Sigmoid colon (tissue), 7 donors: ENCODE measurements at places on chromosomes 4 and X. TPM values are rescaled to one million over a fixed set of nuclear protein-coding genes. Genes with fewer than 3 reads are reported as not detected.

DNA sequence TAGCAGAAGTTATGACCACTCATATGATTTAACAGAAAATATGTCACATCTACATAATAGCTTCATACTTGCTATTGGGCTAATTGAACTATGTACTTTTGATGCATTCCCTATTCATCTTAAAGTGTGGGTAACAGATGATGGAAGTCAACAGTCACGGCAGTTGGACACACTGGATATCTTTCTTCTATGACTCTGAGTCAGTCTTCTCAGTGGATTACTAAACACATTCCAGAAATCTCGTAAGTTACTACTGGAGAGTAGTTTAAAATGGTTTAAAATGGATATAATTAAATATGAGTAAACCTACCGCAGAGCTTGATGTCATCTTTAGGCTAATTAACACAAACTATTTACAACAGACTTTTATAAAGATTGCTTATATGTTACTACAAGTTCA lies 30.1 kb upstream of the CFAP299 start:
- no peaks in the 10 kb centered on the region for H3K27me3 ChIP-seq
- DNase-seq: no peak
- H3K4me3 ChIP-seq: no peak overlapping the region
- peaks cover 16% of the 10 kb centered on the region for H3K4me1 ChIP-seq
- peak overlapping the region; percentile 82 for H3K27ac ChIP-seq

The BMPR1B gene
- 1.8 TPM for total RNA-seq

The TCP11X2 gene
- total RNA-seq: not detected

The SPINK2 gene
- total RNA-seq: not detected

The DCAF8L2 gene
- total RNA-seq: not detected

GRCh38 chr4:57200799-57201327 lies 90.7 kb upstream of the IGFBP7 start:
- no peaks in the 10 kb centered on the region for H3K4me1 ChIP-seq
- H3K4me3 ChIP-seq: no peak overlapping the region
- no peak for DNase-seq
- H3K27me3 ChIP-seq: no peaks in the 10 kb centered on the region
- H3K36me3 ChIP-seq: no peaks in the 10 kb centered on the region

- no peaks in the 10 kb centered on the region for H3K36me3 ChIP-seq
- H3K27ac ChIP-seq: no peak overlapping the region
- DNase-seq: no peak
- H3K27me3 ChIP-seq: no peaks in the 10 kb centered on the region
- no peaks in the 10 kb centered on the region for H3K4me1 ChIP-seq
Measured at GRCh38 chrX:40694802-40695201, 40.5 kb downstream of the MED14 start.

DNA sequence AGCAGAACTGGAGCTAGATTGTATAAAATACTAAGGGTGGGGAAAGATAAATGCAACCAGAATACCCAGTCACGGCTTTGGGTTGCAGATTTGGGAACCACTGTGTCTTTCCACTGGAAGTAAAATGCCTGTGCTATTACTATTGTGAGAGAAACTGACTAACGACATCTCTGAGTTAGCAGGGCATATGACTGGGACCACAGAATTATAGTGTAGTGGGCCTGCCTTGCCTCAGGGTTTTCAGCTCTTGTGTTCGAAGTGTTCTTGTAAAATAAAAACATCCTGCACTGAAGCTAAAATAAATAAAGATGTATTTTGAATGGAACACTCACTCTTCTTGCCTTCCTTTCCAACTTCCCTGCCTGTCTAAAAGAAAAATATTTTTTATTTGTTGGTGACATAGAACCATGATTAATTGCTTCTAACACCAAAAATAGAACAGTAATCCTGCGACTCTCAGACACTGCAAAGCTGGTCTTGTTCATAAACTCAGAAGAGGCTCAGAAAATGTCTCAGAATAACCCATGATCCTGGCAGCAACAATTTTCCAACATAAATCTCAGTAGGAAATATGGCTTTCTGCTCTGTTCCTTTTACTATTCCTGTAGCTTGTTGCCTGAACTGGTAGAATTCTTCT lies 104.2 kb downstream of the FAM47B start:
- H3K36me3 ChIP-seq: no peaks in the 10 kb centered on the region
- no peak overlapping the region for H3K4me3 ChIP-seq
- H3K4me1 ChIP-seq: no peaks in the 10 kb centered on the region
- no peak for DNase-seq

The OFD1 gene
- 16.3 TPM for total RNA-seq

- H3K4me1 ChIP-seq: peaks cover 16% of the 10 kb centered on the region
- H3K36me3 ChIP-seq: no peaks in the 10 kb centered on the region
- no peak overlapping the region for H3K4me3 ChIP-seq
- no peaks in the 10 kb centered on the region for H3K27me3 ChIP-seq
Measured at GRCh38 chr4:169625886-169626285, 5.5 kb downstream of the CLCN3 start.

- H3K4me3 ChIP-seq: no peak overlapping the region
- H3K36me3 ChIP-seq: no peaks in the 10 kb centered on the region
- no peak for DNase-seq
- no peaks in the 10 kb centered on the region for H3K27me3 ChIP-seq
Measured at GRCh38 chr4:169311643-169312365, 41.0 kb upstream of the SH3RF1 start.

GRCh38 chr4:169070071-169070894 lies 60.2 kb upstream of the CBR4 start:
- no peaks in the 10 kb centered on the region for H3K36me3 ChIP-seq
- no peak for DNase-seq
- no peak overlapping the region for H3K4me3 ChIP-seq
- H3K4me1 ChIP-seq: no peaks in the 10 kb centered on the region

DNA sequence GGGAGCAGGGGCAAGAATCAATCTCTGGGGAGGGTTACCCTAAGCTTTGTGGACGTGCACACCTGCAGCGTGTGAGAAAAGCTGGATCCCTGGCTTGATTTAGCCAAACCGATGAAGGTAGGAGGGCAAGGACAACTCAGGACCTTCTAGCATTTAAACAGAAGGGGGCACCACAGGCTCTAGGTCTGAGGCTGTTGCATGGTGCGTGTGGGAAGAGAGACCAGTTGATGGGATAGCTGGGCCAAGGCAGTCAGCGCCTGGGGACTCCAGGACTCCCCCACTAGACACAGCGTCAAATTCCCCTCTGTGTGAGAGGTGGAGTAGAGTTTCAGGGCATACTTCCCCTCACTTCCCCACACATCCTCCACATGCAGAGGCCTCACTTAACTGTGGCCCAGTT lies 4.3 kb downstream of the GABRQ start:
- no peaks in the 10 kb centered on the region for H3K4me1 ChIP-seq
- no peak for DNase-seq
- peaks cover 22% of the 10 kb centered on the region for H3K27me3 ChIP-seq

DNA sequence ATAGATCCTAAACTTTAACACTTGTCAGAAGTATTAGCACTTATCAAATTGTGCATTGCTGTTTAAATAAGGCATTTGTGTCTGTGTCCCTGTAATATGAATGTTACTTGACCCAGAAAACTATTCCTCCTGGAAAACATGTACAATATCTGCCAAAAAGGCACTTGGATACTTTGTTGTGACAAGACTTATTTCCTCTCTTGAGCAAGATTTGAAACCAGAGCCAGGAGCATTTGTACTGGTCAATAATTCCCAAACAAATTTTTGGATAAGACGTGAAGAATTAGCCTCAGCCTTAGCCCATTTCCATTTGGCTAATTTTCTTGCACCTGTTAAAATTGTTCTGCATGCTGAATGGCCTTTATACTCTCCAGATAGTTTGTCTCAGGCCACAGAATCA lies 176.3 kb upstream of the GK2 start:
- peak overlapping the region; percentile 54 for H3K27ac ChIP-seq
- peaks cover 10% of the 10 kb centered on the region for H3K4me1 ChIP-seq
- DNase-seq: no peak
- H3K4me3 ChIP-seq: no peak overlapping the region
- no peaks in the 10 kb centered on the region for H3K27me3 ChIP-seq

DNA sequence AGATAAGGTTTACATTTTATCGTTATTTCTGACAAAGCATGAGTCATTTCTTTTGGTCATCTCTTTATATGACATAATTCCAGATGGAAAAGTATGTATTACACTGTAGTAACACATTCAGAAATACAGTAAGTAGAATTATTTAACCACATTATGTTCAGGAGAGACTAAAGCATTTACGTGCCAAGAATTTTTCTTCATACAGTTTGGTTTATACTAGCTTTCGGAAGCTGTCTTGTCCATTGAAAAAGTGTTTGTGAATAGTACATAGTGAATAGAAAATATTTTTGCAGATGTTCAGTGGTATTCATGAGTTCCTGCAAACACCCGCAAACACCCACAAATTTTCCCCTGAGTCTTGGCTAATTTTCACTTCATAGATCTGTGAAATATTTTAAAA lies 1033.0 kb upstream of the INTU start:
- no peaks in the 10 kb centered on the region for H3K27me3 ChIP-seq
- no peak overlapping the region for H3K27ac ChIP-seq
- no peaks in the 10 kb centered on the region for H3K4me1 ChIP-seq
- no peaks in the 10 kb centered on the region for H3K36me3 ChIP-seq

DNA sequence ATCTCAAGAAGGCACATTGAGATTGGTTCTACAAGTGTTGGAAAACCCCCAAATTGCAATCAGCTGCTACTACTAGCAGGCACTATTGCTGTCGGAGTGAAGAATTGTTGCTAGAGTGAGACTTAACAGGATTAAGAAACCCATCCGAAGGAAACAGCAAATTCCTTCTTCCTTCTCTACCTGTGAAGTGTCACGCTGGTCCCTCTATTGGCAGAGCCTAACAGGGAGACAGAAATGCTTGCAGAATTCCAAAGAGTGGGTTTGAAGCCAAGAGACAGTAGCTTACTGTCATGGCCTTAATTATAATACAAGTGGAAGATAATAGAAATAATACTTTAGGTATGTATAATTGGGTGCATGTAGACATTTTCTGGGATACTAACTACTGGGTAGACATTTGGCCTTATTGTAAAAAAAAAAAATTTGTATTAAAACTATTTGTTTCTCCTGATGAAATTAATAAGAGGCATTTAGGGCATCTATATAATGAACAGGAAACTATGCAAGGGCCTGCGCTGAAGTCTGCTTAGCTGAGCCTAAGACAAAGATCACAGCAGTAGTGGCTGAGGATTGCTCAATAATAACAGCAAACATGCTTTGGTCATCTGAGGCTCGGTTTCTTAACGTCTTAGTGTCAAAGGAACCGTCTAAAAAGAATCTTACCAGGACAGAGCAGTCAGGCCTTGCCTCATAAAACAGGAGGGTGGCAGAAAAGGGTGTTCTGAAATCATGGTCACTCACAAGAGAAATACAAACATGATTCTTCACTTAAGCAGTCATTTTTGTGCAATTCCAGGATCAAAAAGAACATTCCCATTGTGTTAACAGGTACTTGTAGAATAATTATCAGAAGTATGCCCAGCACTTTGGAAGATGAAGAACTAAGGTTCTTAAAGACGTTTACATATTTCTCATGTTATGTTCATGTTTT lies 40.8 kb downstream of the FAM241A start:
- no peaks in the 10 kb centered on the region for H3K36me3 ChIP-seq
- no peak overlapping the region for H3K27ac ChIP-seq
- H3K27me3 ChIP-seq: no peaks in the 10 kb centered on the region
- DNase-seq: no peak
- no peak overlapping the region for H3K4me3 ChIP-seq

DNA sequence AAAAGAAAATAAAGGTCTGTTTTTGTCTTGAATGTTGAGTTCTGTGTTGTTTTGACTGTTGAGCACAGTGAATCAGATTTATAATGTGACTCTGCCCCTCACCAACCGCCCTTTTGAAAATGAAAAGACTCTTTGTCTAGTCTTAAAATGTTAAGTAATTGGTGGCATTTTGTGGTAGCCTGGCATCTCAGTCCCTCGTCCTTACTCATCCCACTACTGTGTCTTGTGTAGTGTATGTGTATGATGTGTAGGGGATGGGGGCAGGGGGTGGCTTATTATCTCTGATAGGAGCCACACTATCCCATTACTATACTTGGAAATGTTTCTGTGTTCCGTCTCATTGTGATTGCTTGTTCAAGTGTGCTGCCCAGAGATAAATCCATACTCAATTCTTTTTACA lies 12.2 kb downstream of the KLHL34 start:
- no peaks in the 10 kb centered on the region for H3K4me1 ChIP-seq
- no peak for DNase-seq
- no peak overlapping the region for H3K27ac ChIP-seq
- no peaks in the 10 kb centered on the region for H3K36me3 ChIP-seq

The ART3 gene
- total RNA-seq: 3.0 TPM

DNA sequence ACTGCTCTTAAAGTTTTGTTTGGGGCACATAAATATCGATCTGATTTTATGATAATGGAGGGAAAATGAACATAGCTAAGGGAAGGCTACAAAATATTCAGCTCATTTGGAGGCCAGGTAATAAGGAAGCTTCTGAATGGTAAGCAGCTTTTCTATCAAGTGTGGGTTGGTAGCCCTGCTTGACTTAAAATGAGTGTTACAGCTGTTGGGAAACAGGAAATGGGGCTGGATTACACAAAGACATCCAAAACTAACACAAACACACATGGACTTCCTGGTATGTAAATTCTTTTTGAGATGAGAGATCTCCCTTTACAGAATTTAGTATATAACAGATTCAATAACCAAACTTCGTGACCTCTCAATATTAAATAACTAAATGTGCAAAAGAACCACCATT lies 58.0 kb downstream of the FGF16 start:
- H3K4me1 ChIP-seq: no peaks in the 10 kb centered on the region
- no peaks in the 10 kb centered on the region for H3K27me3 ChIP-seq
- H3K36me3 ChIP-seq: no peaks in the 10 kb centered on the region
- DNase-seq: no peak

The POU3F4 gene
- 0.71 TPM for total RNA-seq

DNA sequence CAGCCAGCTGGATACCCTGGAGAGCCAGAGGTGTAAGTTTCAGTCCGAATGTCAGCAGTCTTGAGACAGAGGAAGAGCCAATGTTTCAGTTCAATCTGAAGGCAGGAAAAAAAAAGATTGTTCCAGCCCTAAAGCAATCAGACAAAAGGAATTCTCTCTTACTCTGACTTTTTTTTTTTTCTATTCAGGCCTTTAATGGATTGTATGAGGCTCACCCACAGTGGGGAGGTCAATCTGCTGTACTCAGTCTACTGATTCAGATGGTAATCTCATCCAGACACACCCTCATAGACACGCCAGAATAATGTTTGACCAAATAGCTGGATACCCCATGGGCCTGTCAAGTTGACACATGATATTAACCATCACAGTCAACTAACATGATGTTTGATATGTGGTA lies 51.9 kb downstream of the TEX13A start:
- no peak overlapping the region for H3K4me3 ChIP-seq
- H3K27me3 ChIP-seq: no peaks in the 10 kb centered on the region
- no peaks in the 10 kb centered on the region for H3K4me1 ChIP-seq
- H3K36me3 ChIP-seq: no peaks in the 10 kb centered on the region
- no peak overlapping the region for H3K27ac ChIP-seq
- DNase-seq: no peak

DNA sequence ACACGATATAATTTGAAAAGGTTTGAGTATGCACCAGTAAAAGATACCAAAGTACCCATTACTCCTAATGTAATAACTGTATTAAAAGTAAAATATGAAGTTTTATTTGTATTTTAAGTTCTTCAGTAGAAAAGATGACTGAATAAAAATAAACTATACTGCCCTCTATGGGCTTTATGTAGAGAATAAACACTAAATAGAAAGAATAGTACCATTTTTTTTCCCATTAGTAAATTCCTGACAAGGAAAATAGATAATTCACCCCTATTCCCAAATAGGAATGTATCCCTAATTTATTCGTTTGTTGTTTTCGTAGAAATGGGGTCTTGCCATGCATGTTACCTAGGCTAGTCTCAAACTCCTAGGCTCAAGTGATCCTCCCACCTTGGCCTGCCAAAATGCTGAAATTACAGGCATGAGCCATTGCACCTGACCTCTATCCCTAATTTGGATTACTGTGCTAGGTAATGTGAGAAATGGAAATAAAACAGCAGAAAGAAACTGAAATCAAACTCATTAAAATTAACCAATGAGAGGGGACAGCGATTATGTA lies 73.6 kb upstream of the COX18 start:
- DNase-seq: no peak
- H3K4me3 ChIP-seq: no peak overlapping the region
- H3K27ac ChIP-seq: no peak overlapping the region

The MXRA5 gene
- total RNA-seq: 5.9 TPM
